Dermis lymphatic vessel endothelial cell (primary cell): ENCODE measurements at places on chromosomes 16 and 17. TPM values are rescaled to one million over a fixed set of nuclear protein-coding genes. Genes with fewer than 3 reads are reported as not detected.

The ARHGAP44 gene
- total RNA-seq: 0.43 and 0.65 TPM in 2 replicates

The KRTAP1-5 gene
- not detected in 2 replicates for total RNA-seq

The ITGAL gene
- total RNA-seq: under 0.01 TPM in 1 of 2 replicates, not detected in the other

The PIRT gene
- total RNA-seq: not detected in 2 replicates

The RNU2-1 gene
- not detected in 2 replicates for total RNA-seq
